ENCODE measurements at places on chromosomes 4 and X.

- DNase-seq, result no peak
Observed at GRCh38 chrX:154348646-154349358, 25.6 kb downstream of the FLNA start.

GRCh38 chr4:85498068-85498733, 23.3 kb downstream of the ARHGAP24 start:
- DNase-seq, result peak; percentile 95

GRCh38 chrX:65772842-65773241, 105.4 kb downstream of the MSN start:
- DNase-seq, result no peak

GRCh38 chrX:105323928-105324327, 103.4 kb upstream of the TEX13A start:
- DNase-seq, result peak; percentile 88

- no peak for DNase-seq
Observed at GRCh38 chrX:9267415-9267814, 197.4 kb upstream of the TBL1X start.

DNA sequence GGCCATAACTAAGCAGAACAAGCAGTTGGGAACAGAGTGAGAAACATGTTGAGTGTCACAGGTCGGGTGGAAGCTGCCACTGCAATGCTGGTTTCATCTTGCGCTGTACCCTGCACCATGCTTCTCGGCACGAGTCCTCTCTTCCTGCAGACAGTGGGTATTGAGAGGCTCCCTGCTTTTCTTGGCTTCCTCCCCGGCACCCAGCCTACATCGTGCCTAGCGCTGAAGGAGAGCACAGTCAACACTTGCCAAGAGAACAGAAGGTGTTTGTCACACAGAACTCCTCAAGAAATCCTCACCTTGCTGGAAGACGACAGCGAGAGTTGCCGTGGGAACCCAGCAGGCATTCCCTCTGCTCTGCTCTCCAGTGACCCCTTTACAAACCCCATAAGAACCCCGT, 53.6 kb downstream of the EVC2 start:
- DNase-seq, result no peak

- DNase-seq, result peak; percentile 61
Observed at GRCh38 chr4:145061318-145061920, 36.6 kb downstream of the ANAPC10 start.

DNA sequence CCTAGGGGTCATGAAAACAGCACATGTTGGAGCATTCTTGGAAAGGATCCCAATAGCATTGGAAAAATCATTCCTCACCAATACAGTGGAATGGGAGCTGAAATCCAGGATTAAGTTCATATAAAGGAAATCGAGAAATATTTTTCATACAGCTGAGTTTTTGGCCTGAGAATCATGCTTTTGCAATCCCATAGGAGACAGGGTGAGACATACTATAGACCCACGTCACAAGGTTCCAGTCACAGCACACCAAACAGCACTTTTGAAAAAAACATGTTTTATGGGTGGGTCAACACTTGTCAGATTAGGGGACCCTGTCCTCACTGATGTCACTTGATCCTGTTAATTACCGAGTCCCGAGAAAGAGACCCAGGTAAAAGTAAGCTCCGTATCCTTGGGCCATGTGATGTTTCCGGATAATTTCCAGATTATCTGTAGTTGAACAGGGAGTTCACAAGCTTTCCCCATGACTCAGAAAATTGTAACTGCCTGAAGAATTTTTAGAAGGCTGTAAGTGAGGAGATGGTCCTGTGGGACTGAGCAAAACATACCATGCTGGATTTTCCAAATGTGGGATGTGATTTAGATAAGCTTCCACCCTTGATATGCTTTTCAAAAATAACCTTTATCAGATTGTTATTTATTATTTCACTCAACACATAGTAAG, 80.9 kb upstream of the TLR3 start:
- no peak for DNase-seq

- no peak for DNase-seq
Observed at GRCh38 chrX:34509394-34509793, 147.7 kb downstream of the TMEM47 start.

DNA sequence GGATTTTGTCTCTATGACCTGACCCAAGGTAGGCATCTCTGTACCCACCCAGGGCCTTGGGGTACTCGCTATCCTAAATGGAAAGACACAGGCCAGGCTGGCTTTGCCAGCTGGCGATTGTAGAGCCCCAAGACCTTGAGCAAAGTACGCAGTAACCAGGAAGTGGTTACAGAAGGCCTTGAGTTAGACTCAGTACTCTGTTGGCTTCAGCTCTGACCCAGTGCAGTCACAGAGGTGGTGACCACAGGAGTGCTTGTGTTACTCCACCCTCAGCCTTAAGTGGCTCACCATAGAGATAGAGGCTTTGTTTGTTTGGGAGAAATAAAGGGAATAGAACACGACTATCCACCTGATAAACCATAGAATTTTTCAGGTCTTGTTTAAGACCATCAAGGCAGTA, 880.5 kb upstream of the POU3F4 start:
- no peak for DNase-seq

DNA sequence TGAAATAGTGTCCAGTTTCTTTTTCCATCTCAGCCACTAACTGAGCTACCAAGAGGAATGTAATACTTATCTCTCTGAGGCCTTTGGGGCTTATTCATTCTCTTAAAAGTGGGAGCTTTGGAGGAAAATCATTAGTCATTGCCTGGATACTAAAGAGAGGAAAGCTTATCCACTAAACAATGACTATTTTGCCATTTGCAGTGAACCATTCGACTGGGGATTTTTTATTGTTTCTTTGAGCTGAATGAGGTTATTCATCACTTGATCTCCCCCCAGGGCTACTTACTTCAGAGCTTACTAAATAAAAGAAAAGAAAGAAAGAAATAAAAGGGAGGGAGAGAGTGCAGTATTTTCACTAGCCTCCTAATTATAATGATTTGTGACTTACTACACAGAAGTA, 1329.5 kb upstream of the TENM3 start:
- DNase-seq, result peak; percentile 24

GRCh38 chr4:153341575-153342090, 2.9 kb upstream of the MND1 start:
- peak; percentile 71 for DNase-seq

DNA sequence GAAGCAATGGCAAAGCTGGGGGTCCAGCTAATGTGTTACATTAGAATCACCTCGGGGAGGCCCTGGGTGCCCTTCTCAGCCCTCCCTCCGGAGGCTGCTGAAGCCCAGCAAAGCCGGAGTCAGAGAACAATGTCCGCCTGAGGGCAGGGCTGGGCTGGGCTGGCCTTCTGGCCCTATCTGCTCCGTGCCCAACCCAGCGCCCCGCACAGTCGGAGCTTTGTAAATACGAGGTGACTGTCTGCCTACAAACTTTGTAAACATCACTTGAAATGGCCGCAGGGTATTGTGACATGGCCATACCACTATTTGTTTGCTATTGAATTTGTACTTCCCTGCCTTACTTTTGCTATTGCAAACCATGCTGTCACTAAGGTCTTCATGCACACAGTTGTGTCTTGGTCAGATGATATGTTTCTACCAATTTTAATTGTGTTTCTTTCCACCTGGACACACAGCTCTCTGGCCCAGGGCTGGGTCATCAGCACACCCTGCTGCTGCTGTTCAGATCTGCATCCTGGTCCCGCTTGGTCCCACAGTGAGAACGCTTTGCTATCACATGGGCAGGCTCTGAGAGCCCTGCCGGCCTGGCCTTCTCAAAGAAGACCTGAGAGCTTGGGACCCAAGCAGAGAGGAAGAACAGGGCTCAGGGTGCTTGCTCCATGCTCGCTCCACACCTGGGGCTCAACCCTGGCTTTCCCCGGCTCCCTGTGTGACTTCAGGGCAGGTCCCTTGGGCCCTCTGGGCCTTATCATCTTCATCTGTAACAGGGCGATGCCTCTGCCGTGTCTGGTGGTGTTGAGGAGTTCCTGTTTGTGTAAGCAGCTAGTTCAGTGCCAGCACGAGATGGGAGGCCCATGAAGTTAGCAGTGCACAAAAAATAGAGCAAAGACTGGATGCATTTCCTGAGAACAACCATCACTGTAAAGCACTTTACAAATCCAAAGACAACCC, 2.3 kb downstream of the S100P start:
- DNase-seq, result peak; percentile 50

DNA sequence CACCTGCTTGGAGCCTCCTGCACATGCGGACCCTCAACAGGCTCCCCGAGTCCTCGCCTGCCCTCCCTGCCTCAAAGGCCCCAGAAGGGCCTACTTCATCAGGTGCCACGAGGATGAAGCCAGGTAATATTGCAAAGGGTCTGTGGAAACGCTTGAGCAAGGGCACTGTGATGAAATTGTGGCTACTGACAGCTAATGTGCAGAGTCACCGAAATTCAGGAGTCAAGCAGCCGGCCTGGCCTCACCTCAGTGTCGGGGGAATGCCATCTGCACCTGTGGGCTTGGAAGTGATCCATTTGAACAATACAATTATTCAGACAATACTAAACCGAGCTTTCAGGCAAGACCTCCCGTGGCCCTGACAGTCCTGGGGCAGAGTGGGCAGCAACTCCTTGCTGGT, 3.1 kb upstream of the FGFR3 start:
- DNase-seq, result no peak

GRCh38 chr4:34733185-34733941, 1511.0 kb downstream of the ARAP2 start:
- DNase-seq, result no peak

DNA sequence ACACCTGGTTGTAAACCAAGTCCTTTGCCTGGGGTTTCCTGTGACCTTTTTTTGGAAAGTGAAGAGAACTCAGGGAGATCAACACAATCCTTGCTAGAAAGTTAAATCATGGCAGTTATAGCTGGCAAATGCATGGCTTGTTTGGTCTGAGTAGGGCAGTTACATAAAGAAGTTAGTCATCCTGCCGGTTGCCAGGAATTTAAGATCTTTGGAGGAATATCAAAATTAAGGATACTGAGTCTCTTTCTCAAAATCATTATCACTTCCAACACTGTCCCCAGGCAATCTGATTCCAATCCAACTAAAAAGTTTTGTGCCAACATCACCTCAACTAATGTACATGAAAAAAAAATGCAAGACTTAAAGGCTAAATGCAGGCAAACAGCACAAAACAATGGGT, 40.3 kb downstream of the C4orf54 start:
- no peak for DNase-seq

GRCh38 chr4:26000274-26000950, 86.4 kb downstream of the SMIM20 start:
- DNase-seq, result peak; percentile 9

GRCh38 chr4:112753333-112753732, 116.4 kb downstream of the LARP7 start:
- no peak for DNase-seq

GRCh38 chr4:100041646-100042045, 91.6 kb upstream of the H2AZ1 start:
- peak; percentile 31 for DNase-seq

DNA sequence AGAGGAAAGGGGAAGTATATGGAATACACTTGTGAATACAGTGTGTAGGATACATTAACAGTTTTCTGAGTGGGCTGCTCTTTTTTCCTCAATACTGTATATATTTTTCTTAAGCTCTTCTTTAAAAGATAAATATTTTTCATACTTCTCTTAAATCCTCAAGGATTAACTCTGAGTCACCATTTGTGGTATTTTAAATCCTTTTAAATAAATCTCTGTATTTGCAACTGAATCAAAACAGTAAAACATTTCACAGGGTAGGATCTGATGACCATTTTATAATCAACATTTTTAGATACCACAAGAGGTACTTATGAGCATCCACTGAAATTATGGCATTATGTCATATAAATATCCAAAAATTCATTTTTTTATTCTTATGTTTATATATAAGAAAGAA, 87.6 kb downstream of the GAB1 start:
- DNase-seq, result peak; percentile 79

DNA sequence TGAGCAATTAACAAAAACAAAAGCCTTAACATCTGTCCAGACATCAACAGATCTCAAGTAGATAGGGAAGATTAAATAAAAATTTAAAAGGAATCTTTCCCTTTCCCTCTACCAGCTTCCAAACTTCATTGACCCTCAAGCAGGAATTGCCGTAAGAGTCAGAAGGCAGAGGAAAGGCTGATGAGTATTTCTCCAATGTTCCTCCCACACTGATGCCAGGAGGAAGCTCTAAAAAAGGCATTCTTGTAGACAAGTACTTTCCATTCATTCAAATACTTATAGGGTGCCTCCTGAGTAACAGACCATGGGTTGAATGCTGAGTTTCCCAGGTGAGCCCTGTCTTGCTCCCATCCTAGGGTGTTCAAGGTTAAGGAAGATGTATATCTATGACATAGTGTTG, 151.6 kb upstream of the GPC4 start:
- no peak for DNase-seq

- DNase-seq, result peak; percentile 69
Observed at GRCh38 chr4:8035371-8035780, 95.7 kb upstream of the AFAP1 start.

DNA sequence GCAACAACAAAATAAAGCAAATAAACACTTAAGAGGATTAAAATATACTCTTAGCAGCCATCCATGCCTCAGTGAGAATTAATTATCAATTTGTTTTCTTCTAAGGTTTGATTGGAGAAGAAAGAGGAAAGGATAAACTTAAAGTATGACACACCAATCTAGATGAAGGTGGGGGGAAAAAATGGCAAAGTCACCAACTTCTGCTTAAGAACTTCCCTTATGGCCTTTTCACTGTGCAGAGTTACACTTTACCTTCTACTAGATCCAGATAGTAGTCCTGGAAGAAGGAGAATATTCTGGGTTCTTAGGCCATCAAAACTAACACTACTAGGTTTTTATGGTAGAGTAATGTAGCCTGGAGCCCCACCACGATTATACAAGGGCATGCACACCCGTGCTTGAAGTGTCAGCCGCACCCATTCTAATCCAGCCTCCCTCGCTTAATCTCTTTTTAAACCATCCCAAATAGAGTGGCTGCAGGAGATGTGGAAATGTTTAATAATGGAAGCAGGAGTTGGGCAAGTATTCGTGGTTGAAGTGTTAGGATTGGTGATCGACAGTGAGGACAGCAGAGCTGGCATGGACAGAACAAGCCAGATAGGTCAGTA, 14.1 kb downstream of the ENPEP start:
- no peak for DNase-seq

DNA sequence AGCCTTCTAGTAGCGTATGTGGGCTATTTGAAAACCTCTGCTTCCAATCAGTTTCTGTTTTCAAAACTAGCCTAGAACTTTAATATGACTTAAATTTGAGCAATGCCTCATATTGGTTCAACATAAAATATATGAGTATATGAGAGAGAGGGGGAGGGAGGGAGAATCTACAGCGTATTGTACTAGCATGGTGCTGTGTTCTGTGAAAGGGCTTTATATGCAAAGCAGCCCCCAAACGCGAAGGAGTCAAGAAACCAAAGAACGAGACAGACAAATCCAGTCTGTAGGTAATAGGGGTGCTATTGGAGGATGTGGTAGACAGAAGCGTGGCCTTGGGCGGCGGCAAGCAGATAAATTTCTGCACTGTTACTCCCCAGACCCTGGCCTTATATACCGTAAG, 784 bp upstream of the ANXA5 start:
- DNase-seq, result no peak
